ENCODE measurements at places on chromosomes 6 and 20.

DNA sequence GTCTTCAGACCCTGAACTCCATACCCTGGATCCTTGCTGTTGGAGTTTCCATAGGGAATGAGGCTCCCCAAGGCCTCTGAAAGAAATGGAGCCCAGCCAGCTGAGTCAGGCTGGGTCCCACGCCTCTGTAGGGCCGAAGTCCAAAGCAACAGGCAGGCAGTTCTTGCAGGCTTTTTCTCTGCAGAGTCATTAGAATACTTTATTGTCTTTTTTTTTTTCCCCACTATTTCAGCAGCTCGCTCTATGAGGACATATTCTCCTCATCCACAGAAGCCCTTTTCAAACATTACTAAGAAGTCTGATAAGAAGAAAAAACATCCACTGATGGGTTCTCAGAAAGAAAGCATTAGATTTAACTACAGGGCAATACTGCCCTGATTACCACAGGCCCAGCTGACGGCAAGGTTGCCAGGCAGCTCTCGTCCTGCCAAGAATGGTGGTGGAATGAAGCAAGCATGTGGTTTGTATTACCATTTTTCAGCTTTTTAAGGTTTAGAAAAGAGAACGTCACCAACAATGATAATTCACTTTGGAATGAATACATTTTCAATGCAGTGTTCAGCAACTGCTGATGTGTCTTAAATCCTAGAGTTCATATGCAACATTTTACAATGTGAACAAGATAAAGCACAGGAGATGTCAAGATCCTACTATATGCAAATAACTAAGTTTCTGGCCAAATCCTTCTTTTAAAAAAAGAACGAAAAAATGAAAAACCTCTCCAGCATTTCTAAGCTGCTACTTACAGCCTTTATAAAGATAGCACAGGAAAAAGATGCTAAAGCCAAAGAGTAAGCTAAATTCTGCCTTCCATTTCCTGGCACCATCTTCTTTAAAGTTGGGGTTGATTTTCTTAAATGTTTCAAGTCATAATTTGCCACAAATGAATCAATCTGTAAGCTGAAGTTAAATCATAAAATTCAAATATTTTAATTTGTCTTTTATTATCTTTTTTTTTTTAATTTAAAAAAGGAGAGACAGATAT lies 223.6 kb upstream of the CITED2 start:
- no peak for DNase-seq

GRCh38 chr6:7819431-7820015 lies 91.1 kb downstream of the TXNDC5 start:
- no peak for DNase-seq

DNA sequence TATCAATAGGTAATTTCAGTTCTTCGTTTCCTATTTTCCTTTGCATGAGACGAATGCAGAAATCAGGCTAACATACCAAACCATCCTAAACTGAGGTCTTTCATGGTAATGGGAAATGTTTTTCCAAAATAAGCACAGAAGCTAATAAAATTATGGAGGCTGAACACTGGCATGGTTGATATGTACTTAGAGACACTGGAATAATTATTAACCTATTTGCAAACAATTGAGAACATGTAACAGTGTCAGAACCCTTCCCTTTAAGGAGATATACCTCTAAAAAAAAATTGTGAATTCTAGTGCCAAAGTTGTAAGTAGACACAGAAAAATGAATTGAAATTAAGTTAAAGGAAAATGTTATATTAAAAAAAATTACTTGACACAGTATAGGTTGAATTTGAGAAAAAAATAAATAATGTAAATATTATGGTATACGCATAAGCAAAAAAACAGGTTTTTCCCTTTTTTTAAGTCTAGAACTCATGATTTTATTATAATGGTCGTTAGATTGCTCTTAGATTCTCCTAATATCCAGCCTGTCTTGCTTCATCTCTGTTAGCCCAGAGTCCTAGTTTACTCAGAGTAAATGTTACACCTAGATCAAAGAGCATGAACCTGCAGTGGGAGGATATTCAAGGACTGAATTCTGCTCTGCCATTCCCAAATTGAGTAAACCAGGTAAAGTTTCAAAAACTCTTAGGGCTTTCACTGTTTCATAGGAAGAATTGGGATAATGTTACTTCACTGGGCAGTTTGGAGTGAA lies 1.7 kb downstream of the SLC17A2 start:
- DNase-seq, result no peak

DNA sequence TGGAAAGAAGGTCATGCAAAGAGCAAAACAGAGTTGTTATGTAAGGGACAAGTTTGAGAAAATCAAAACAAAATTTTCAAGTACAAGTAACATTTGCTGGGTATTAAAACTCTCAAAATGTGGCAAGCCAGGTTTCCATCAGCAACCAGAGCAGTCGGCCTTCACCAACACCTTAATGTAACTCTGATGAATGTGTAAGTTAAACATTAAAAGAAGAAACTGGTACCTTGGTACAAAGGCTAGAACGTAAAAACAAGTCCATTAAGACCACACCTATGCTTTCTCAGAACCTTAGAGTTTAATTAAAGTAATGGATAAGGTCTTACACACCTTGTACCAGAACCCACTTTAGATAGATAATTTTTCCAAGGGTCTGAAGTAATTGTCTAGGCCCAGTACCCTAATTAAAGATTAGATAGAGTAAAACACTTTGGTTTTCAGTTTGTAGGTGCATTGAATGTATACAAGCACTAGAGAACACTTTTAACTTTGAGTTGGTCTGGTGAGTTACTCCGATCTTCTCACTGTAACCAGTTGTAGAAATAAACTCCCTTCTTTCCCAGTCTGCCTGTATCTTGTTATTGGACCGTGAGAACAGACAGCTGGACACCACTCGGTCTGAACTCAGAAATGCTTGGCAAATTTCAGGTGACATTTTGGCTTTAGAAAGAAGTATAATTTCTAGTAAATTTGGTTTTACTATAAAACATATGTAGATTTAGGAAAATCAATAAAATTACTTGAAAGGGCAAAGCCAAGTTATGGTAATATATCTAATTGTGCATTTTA lies 319.4 kb downstream of the HTR1B start:
- DNase-seq, result no peak

DNA sequence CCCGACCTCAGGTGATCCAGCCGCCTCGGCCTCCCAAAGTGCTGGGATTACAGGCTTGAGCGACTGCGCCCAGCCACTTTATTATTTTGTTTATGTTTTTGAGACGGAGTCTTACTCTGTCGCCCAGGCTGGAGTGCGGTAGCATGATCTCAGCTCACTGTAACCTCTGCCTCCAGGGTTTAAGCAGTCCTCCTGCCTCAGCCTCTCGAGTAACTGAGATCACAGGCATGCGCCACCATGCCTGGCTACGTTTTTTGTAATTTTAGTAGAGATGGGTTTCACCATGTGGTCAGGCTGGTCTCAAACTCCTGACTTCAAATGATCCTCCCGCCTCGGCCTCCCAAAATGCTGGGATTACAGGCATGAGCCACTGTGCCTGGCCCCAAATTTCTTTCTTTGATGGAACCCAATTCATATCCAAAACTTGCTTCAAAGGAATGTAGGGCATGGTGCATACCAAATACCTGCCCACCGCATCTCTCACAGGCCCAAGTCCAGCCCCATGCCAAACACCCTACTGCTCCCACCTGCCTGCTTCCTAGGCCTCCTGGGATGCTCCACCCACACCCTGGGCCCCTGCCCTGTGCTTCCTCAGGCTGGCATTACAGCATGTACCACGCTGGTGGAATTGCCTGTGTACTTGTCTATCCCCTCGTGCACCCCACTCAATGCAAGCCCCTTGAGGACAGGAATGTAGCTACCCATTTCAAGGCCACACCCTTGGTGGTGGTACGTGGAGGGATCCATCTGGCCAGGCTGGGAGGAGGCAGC lies 4.9 kb upstream of the HMGA1 start:
- DNase-seq, result no peak

DNA sequence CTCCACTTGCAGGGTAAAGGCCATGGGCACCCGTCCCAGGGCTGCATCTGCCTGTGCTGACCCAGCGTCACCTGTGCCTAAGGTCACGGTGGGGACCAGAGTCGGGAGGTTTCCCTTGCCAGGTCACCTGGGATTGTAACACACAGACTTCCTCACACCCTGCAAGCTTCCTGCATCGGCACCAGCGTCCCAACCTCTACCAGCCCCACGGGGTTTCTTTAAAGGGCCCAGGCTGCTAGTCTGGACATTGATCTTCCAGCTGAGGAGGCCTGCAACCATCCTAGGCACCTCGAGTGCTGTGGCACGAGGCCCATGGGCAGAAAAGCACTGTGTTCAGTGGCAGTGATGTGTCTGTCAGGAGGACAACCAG lies 12.6 kb downstream of the ACSS1 start:
- no peak for DNase-seq

- DNase-seq, result no peak
Observed at GRCh38 chr6:42366999-42367352, 84.8 kb downstream of the TRERF1 start.

DNA sequence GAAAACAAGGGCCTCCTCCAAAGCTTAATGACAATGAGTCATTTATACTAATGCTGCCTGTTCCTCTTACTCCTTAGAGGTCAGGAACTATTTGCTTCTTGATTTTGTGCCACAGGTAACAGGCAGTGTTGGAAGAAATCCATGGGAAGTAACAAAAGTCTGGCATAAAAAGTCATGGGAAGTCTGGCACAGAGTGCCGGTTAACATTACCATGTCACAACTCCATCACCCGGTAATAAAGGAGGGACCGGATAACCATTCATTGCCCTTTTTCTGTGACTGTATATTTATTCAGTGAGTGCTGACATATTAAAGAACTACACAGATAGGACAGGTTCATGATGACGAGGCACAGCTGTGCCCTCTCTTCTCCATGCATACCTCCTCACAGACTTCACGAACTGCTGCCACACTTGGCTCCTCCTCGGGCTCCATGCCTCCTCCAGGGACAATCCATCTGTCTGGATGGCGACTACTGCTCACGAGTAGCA lies 50.9 kb downstream of the NUDT3 start:
- no peak for DNase-seq

DNA sequence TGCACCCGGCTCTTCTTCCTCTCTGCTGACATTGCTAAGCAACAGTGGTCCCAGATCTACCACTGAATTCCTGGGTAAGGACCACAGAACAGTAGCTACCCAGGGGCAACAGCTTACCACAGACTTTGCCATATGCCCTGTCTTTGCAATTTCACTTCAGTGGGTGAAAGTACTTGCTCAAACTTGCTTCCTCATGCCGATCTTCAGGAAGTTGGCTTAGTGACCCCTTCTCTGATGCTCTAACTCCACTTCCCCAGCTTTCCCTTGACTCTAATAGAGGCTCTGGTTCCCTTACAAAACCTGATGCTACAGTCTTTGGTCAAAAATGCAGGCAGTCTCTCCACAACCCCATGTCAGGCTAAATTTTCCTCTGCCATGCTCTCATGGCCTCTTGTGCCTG lies 3.3 kb upstream of the TAAR5 start:
- no peak for DNase-seq

DNA sequence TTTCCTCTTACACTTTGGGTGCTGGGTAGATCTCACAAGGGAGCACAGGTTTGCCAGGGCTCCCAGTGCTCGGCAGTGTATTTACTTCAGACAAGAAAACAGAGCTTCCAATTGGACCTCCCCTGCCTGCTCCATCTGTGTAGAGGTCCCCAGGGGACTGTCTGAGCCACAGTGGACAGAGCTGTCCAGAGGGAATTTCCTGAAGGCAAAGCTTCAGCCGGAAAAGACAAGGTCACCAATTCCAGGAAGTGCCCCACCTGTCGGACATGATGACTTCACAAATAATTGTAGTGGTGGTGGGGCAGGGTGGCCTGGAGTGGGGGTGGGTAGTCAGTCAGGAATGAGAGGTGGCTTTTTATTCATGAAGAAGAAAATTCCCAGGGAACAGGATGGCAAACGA lies 18.6 kb downstream of the ADGRF5 start:
- no peak for DNase-seq

- no peak for DNase-seq
Observed at GRCh38 chr6:23633996-23634395, 492.0 kb upstream of the NRSN1 start.

- DNase-seq, result no peak
Observed at GRCh38 chr6:135159531-135159930, 21.6 kb upstream of the MYB start.

GRCh38 chr6:90478278-90478677 lies 108.6 kb downstream of the MAP3K7 start:
- no peak for DNase-seq

- no peak for DNase-seq
Observed at GRCh38 chr20:9949563-9949962, 85.2 kb upstream of the ANKEF1 start.

DNA sequence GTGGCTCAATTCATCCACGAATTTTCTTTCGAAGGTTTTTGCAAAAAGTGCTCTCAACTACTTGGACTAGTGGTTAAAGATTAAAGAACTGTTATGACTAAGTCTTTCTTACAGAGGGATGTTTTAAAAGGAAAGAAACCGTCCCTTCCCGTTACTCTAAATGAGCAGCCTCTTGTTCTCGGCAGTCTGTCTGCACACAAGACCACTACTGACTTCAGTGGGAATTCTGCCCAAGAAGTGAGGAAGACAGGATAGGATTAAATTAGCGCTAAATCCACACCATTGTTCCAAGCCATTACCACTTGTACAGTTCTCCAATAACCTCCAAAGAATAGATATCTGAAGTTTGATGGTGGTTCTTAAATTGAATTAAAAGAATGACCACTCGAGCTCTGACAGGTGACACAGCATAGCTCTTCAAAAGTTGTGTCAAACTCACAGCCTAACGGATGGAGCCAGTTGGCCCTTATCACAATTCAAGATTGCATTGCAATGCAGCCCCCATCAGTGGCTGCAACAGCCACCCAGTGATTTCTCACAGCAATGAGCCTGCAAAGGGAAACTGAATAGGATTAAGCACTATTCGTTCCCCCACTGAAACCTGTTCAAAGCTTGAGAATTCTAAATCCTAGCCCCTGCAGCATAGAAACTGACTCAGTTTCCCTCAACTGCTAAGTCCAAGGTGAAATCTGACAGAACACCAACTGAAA lies 1.8 kb downstream of the EPB41L2 start:
- DNase-seq, result no peak

GRCh38 chr20:34708621-34709043 lies 4.5 kb downstream of the TP53INP2 start:
- DNase-seq, result no peak

- no peak for DNase-seq
Observed at GRCh38 chr6:146855889-146856288, 257.1 kb downstream of the ADGB start.

- DNase-seq, result no peak
Observed at GRCh38 chr6:20875369-20875963, 341.2 kb downstream of the CDKAL1 start.

DNA sequence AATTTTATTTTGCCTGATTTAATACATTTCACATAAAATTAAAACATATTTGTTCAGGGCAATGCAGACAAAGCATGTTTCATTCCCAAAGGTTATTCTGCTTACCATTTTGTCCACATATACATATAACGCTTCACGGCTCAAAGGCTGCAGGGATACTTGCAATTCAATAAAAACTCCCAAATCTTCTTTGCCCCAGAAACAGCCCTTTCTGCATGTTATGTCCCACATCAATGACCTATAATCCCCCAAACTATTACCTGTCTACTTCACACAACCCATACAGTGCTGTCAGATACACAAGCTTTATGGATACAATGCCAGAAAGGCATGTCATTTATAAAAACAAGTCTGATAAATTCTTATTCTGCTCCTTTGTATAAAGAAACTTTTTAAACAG lies 20.2 kb downstream of the SNX5 start:
- no peak for DNase-seq

- no peak for DNase-seq
Observed at GRCh38 chr6:36865835-36866234, 8.8 kb downstream of the PPIL1 start.

- DNase-seq, result no peak
Observed at GRCh38 chr6:30685157-30686008, 1.1 kb downstream of the PPP1R18 start.

- DNase-seq, result no peak
Observed at GRCh38 chr6:26158581-26159356, 71.5 kb downstream of the HFE start.

Data from cortex of kidney (tissue), 1 donor.